ENCODE measurements at places on chromosomes 1 and 21.

DNA sequence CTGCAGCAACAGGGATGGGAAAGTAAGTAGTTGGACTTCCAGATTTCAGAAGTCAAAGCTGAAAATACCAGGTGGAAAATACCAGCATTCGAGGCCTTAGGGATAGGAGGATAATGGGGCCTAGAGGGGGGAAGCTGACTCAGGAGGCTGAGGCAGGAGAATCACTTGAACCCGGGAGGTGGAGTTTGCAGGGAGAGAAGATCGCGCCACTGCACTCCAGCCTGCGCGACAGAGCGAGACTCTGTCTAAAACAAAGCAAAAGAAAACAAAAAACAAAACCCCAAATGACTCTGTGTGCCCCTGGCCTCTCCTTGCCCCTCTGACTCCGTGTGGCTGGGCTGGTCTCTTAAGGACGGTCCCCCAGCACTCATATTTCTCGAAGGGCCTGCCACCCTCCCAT is 3.4 kb downstream of the SH2D2A start:
- peak overlapping the region; percentile 43 for H3K4me3 ChIP-seq
- H3K27ac ChIP-seq = no peak overlapping the region
- peaks cover 2% of the 10 kb centered on the region for H3K27me3 ChIP-seq
- DNase-seq = no peak

DNA sequence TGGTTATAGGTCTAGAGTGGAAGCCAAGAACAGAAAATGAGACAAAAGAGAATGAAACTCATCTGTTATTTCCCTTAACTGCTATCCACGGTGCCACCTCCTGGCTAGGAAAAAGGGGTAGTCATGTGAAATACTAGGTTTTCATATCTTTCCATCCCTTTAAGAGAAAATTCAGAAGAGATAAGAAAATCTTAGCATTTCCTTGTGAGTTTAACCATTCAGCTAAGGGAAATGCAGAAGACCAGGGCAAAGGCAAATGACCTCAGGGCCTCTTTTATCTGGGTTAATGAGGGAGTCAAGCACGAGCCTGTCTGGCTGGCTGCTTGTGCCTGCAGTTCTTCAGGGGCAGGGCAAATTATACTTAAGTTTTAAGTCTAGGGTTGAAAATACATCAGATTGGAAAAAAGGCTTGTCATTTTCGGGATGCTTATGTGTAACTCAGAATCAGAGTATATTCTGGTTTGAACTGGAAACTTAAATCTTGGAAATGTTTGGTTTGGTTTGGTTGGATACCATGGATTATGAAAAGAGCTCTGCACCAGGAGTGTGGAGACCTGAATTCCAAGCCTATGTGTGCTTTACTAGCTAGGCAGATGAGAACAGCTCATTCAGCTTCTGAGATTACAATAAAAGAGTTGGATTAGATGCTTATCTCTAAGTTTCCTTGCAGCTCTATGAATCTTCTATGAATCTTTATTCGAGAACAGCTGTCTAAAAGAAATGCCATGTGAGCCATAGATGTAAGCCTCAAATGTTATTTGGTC is 19.9 kb downstream of the NIBAN1 start:
- DNase-seq = peak; percentile 16
- peaks cover 8% of the 10 kb centered on the region for H3K4me1 ChIP-seq
- H3K27ac ChIP-seq = peak overlapping the region; percentile 45
- no peaks in the 10 kb centered on the region for H3K27me3 ChIP-seq
- no peaks in the 10 kb centered on the region for H3K36me3 ChIP-seq
- no peak overlapping the region for H3K4me3 ChIP-seq

DNA sequence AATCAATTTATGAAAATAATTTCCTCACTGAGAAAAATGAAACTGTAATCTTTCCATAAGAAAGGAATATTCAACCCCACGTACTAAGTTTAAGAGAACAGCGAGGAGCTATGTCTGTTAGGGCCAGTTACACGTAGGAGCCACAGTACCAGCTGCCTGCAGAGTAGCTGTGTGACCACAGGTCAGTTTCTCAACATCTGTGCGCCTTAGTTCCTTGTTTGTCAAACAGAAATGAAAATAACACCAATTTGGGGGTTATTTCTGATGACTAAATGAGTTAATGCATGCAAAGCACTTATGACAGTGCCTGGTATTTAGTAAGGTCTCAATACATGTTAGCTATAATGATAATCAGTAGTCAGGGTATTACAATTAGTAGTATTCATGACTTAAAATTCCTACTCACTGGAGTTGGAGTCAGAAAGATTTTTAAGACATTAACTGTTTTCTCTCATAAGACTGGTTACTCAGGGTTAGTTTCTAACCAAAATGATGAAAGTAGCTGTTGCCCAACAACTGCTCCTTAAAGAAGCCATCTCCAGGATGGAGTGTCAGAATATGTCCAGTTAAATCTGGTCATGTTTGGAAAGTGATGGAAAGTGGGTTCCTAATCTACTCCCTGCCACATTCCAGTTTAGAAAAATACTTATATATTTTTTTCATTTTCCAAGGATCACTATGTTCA is 85.8 kb upstream of the ZNF648 start:
- no peak for DNase-seq
- H3K4me1 ChIP-seq = peaks cover 17% of the 10 kb centered on the region
- H3K27me3 ChIP-seq = no peaks in the 10 kb centered on the region
- no peaks in the 10 kb centered on the region for H3K36me3 ChIP-seq
- no peak overlapping the region for H3K27ac ChIP-seq
- H3K4me3 ChIP-seq = no peak overlapping the region

DNA sequence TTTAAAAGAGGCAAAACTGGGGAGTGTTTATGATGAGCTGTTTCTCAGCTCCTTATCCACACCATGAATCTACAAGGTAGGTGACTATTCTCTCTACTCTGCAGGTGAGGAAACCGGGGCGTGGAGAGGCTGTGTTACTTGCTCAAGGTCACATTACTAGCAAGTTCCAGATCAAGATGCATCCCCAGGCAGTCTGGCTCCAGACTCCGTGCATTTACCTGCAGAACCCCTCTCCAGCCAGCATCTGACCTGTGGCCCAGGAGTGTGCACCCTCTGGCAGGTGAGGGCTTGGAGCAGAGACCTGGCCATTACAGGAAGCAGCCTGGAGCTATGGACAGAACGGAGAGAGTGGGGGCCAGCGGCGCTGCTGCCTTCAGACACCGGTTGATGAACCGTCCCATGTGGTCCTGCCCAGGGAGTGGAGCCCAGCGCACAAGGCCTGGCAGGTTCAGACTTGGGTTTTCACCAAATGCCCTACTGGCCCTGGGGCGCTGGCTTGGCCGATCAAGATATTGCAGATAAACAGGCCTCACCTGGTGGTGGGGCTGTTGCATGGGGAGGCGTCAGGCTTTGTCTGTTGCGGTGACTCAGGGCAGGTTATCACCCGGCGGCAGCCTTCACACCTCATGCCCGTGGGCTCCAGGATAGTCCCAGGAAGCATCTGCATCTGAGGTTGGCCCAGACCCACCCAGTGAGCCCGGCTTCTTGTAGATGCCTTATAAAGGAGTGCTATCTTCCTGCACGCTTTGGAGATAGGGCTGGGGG is 29.2 kb upstream of the WNT4 start:
- H3K27me3 ChIP-seq = peaks cover 14% of the 10 kb centered on the region
- DNase-seq = no peak
- no peaks in the 10 kb centered on the region for H3K36me3 ChIP-seq

DNA sequence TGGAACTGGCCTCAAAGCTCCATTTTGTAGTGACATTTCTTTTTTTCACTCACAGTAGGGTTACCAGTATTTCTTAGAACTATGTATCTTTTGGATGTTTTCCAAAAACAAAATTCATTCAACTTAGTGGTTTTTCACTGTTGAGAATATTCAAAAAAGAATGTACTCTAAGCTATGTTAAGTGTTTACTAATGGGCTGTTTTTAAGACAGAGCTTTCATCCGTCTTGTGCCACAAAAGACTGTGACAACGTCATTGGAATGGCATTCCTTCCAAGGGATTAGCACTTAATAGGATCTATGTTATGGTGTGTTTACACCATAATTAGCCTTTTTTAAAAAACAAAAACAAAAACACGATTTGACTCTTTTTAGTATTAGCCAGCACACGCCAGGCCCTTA is 66.8 kb downstream of the TTC3 start:
- H3K4me1 ChIP-seq = peaks cover 13% of the 10 kb centered on the region
- H3K27ac ChIP-seq = peak overlapping the region; percentile 65
- H3K4me3 ChIP-seq = no peak overlapping the region
- peak; percentile 86 for DNase-seq
- H3K27me3 ChIP-seq = no peaks in the 10 kb centered on the region

GRCh38 chr1:93680076-93680419 is 1.6 kb downstream of the BCAR3 start:
- peak; percentile 86 for DNase-seq
- H3K27me3 ChIP-seq = no peaks in the 10 kb centered on the region
- H3K27ac ChIP-seq = peak overlapping the region; percentile 85

- DNase-seq = no peak
Measured at GRCh38 chr1:110258734-110259133, 48.6 kb downstream of the KCNC4 start.

DNA sequence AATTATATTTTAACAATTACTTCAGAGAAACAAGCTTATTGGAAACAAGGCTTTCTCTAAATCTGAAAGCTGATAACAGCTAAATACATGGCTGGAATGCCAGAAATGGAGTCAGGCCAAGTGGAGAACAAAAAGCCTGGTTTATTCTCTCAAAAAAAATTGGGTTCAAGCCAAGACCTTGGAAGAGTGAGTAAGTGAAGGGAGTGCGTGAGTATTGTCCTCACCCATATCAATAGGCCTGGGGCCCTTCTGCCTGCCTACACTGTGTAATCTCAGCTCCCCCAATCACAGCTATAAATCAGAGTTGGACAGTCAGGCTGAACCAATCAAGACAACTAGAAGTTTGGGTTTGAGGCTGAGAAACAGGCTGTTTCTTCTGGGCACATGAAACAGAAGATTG is 7.4 kb downstream of the KYAT3 start:
- H3K27ac ChIP-seq = peak overlapping the region; percentile 61
- peak; percentile 90 for DNase-seq
- no peak overlapping the region for H3K4me3 ChIP-seq
- H3K27me3 ChIP-seq = no peaks in the 10 kb centered on the region
- peaks cover 16% of the 10 kb centered on the region for H3K4me1 ChIP-seq

DNA sequence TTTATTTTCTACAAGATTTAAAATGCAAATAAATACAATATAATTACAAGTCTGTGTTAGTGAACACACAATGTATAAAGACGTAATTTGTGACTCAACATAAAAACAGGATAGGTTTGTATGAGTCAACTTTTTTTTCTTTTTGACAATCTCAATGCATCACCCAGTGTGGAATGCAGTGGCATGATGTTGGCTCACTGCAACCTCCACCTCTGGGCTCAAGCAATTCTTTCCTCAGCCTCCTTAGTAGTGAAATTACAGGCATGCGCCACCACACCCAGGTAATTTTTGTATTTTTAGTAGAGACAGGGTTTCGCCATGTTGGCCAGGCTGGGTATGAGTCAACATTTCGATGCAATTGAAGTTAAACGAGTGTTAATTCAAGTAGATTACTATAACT is 5.9 kb upstream of the SPRR2E start:
- DNase-seq = peak; percentile 66
- H3K27ac ChIP-seq = no peak overlapping the region
- H3K27me3 ChIP-seq = no peaks in the 10 kb centered on the region
- H3K36me3 ChIP-seq = no peaks in the 10 kb centered on the region
- H3K4me3 ChIP-seq = no peak overlapping the region
- H3K4me1 ChIP-seq = no peaks in the 10 kb centered on the region

GRCh38 chr1:26009796-26010447 is 11.7 kb upstream of the EXTL1 start:
- no peaks in the 10 kb centered on the region for H3K27me3 ChIP-seq
- H3K27ac ChIP-seq = no peak overlapping the region

DNA sequence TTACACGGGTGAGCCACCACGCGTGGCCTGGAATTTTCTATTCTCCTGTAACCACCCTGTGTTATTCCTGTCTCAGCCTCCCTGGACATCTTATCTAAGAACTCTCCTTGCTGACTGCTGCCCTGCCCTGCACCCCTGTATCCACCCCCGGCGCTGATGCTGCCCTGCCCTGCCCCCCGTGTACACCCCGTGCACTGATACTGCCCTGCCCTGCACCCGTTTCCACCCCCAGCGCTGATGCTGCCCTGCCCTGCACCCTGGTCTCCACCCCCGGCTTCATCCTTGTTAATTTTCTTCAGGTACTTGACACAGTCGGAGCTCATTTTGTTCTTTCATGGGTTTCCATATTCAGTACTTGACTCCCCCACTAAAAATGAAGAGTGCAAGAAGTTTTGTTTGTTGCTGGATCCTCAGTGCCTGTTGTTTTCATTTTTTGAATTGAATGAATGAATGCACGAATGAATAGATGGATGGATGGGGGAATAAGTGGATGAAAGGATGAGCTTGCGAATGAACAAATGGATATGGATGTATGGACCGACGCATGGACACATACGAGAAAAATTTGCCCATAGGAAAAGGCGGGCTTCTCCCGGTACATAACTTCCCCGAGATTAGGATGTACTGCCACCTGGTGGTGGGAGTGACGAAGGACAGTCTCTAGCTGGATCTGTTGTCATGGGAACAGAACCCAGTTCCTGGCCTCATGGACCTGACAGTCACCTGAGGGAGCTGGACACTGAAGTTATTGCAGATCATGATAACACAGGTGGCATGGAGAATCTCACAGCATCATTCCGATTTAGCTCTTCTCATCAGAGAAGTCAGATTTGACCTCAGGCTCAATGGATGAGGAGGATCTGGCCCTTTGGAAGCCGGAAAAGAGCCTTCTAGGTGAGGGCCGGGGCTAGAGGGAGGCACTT is 14.9 kb downstream of the AADACL4 start:
- DNase-seq = peak; percentile 39
- no peak overlapping the region for H3K4me3 ChIP-seq
- H3K27ac ChIP-seq = no peak overlapping the region

- no peak overlapping the region for H3K27ac ChIP-seq
- no peaks in the 10 kb centered on the region for H3K27me3 ChIP-seq
Measured at GRCh38 chr1:33501309-33501708, 28.9 kb downstream of the ZSCAN20 start.

DNA sequence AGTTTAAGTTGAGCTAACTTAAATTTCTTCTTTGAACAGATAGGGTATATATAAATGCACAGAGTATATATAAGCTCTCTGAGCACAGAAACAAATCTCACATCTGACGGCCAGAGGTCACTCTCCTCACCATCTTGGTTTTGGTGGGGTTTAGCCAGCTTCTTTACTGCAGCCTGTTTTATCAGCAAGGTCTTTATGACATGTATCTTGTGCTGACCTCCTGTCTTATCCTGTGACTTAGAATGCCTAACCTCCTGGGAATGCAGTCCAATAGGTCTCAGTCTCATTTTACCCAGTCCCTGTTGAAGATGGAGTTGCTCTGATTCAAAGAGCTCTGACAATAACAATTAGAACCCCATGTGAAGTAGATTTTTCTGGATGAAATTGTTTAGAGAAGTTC is 1.6 kb upstream of the MOV10 start:
- peaks cover 37% of the 10 kb centered on the region for H3K36me3 ChIP-seq
- no peak overlapping the region for H3K4me3 ChIP-seq
- DNase-seq = no peak

DNA sequence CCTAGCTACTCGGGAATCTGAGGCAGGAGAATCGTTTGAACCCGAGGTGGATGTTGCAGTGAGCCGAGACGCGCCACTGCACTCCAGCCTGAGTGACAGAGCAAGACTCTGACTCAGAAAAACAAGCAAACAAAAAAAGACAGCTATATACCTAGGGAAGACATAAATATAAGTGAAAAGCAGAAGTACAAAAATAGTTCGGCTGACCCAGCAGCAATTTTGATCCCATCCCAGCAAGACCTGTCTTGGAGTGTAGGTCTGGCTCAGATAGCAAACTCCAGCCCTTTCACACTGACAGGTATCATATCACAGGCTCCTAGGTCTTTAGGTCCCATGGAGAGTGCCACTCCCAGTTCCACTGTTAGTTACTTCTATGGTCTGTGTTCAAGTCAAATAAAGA is 14.6 kb downstream of the MTX1 start:
- peaks cover 25% of the 10 kb centered on the region for H3K4me1 ChIP-seq
- H3K27me3 ChIP-seq = no peaks in the 10 kb centered on the region
- no peaks in the 10 kb centered on the region for H3K36me3 ChIP-seq
- DNase-seq = no peak

All from astrocyte (in vitro differentiated cells and primary cell).